ENCODE measurements at places on chromosomes 12 and 14.

GRCh38 chr12:123931686-123932321 lies 40.8 kb downstream of the CCDC92 start:
- peak; percentile 22 for DNase-seq

DNA sequence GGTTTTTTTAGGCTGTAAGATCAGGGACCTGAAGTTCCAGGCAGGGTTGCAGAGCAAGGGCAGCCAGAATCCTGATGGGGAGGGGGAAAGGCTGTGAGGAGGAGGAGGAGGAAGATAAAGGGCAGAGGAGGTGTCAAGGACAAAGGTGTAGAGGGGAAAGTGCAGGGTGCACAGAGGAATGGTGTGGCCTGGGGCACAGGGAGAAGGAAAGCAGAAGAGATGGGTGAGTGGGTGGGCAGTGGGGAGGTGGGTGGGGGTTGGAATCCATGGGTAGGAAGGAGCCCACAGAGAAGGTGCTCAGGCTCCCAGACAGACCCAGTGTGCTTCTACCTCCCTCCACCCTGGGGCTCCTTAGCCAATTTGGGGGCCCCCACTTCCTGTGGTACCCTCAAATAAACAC lies 11.2 kb downstream of the TRPV4 start:
- no peak for DNase-seq

DNA sequence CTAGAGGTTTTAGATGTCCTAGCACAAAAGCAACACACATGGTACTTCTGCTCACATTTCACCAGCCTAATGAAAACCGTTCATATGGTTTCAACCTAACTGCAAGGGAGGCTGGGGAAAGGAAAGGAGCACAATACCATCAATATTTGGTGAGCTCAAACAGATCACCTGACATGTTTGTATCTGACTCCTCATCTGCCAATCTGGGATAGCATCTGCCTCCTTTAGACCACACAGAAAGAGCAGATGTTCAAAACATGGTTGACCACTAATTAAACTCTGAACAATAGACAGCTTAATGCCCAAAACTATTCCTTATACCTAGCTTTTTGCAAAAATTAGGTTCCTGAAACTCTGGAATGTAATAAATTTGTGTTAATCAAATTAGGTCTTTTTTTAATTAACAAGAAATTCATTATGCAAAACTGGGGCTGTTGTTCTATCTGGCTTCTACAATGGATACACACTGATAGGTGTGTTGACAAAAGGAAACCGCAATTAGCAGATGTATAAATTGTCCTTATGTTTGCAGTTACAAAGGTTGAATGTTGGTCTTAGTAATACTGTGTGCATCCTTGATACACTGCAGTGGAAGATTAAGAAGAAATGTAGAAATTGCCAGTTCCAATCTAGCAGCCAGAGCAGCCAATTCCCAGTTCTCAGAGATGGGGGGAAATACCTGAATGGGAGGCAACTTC lies 89.3 kb downstream of the DUSP6 start:
- no peak for DNase-seq

GRCh38 chr12:133038118-133038709 lies 905 bp downstream of the ZNF84 start:
- no peak for DNase-seq

- no peak for DNase-seq
These were observed 85.1 kb upstream of the LRIG3 start for GRCh38 chr12:59005193-59005955.

DNA sequence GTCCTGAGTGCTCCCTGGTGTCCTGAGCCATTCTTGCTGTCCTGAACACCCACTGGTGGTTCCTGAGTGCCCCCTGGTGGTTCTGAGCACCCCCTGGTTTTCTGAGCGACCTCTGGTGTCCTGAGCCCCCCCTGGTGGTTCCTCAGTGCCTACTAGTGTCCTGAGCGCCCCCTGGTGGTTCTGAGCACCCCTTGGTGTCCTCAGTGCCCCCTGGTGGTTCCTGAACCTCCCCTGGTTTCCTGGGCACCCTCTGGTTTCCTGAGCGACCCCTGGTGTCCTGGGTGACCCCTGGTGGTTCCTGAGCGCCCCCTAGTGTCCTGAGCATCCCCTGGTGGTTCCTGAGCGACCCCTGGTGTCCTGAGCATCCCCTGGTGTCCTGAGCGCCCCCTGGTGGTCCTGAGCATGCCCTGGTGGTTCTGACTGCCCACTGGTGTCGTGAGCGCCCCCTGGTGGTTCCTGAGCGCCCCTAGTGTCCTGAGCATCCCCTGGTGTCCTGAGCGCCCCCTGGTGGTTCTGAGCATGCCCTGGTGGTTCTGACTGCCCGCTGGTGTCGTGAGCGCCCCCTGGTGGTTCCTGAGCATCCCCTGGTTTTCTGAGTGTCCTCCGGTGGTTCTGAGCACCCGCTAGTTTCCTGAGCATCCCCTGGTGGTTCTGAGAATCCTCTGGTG lies 473.1 kb downstream of the TMEM121 start:
- DNase-seq, result peak; percentile 87

DNA sequence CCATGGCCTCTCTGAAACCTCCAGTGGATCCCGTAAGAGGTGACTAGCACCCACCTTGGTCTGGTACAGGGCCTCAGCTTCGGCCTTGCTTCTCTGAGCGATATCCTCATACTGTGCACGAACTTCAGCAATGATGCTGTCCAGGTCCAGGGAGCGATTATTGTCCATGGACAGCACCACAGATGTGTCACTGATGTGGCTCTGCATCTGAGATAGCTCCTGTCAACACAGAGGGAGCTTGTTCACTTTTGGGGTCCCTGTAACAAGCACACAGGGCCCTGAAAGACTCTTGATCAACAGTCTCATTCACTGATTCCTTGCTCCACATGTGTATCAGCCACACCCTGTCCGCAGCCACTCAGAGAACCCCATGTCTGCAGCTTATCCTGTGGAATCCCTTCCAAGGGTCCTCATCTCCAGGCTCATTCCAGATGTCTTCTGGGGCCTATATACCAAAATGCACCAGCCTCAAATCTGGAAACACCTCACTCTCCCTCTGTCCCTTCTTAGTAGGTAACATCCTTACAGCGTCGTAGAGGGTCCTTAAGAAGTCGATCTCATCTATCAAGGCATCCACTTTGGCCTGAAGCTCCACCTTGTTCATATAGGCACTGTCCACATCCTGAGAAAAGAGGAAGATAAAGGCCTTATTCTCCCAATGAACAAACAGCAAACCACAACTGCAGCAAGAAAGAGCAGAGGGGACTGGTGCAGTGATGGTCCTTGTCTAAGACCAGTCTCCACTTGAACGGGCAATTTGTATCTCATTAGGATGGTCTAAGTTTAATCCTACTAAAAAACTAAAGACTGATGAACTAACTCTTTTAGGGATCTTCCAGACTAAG lies 3.5 kb downstream of the KRT3 start:
- no peak for DNase-seq

DNA sequence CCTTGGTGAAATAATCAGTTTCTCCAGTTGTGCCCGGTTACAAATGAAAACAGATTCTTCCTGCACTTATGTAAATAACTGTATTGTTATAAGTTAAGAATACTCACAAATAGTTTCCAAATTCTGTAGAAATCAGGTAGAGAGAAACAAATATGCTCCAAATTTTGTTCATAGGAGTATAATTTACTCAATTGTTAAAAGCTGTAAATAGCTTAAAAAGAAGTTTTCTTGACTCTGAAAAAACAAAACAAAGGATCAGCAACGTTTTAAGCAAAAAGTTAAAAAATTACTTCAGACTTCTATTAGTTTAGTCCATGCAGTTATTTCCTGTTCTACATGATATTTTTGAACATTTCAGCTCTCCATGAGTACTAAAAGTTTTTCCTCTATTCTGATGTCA lies 30.0 kb upstream of the SLC38A4 start:
- no peak for DNase-seq

- DNase-seq, result no peak
These were observed 43.6 kb downstream of the PTPRR start for GRCh38 chr12:70876952-70877351.

DNA sequence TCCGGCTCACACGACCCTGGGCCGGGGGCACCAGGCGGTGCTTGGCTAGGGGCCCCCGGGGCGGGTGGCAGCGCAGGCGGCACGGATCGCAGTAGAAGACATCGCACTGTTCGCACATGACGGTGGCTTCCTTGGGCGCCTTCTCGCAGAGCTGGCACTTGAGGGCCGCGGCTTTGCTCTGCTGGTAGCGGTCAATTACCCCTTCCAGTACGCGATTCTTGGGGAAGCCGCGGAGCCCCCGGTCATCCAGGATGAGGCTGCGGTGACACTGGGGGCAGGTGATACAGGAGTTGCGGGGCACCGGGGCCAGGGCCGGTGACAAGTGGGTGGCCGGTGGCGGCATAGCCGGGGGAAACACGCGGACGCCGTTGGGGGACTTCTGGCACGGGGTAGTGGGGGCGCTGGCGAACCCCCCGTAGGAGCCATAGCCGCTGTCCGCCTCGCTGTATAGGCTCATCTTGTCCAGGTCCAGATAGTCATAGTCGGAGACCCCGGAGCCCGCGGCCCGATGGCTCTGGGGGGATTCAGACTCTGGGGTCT lies 553 bp downstream of the TRIM9 start:
- DNase-seq, result no peak

GRCh38 chr14:104686624-104687517 lies 2.5 kb upstream of the INF2 start:
- no peak for DNase-seq

DNA sequence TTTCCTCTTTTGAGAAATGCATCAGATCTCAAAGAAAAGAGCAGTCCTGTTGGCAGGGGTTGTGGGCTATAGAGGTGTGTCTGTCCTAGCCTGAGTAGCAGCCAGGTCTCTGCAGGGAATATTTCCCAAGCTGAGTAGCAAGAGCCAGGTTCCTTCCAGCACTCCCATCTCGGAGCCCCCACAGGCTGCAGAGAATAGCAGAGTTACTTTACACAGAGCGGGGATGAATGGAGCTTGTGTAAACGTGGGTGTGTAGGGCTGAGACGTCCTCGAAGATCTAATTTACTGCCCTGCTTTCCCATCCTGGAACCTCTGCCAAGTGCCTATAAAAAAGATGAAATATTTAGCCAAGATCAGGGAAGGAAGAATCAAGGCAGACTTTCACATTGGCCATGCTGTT lies 156.6 kb downstream of the TSPAN9 start:
- DNase-seq, result no peak

DNA sequence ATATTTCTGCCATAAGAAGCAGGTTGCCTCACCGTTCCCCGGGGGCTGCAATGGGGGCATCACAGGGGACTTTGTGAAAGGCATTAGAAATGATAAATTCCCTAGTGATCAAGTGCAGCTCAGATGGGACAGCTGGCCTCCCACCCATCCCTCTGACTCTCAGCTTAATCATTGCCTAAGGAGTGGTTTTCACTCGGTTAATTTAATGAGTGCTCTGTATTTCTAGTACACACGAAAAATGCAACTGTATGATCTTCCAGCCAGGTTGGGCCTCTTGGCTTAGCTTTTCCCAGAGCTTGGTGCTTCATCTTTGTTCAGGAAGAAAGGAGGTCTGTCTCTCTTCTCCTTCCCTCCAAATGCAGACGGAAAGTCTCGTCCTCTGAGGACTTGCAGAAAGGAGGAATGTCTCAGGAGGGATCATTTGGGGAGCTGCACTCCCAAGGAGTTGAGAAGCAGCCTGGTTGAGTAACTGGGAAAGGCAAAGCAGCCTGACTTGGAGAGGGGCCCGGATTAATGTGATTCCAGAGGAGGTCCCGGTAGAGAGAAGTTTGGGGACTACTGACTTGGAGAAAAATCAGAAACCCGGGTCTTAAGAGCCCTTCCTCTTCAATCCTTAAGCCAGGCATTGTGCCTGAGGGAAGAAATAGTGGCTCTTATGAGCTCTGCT lies 7.2 kb downstream of the CD9 start:
- DNase-seq, result no peak

GRCh38 chr14:20478894-20479293 lies 9.7 kb downstream of the PNP start:
- no peak for DNase-seq

- no peak for DNase-seq
These were observed 59.9 kb downstream of the ZFYVE21 start for GRCh38 chr14:103775506-103775905.

DNA sequence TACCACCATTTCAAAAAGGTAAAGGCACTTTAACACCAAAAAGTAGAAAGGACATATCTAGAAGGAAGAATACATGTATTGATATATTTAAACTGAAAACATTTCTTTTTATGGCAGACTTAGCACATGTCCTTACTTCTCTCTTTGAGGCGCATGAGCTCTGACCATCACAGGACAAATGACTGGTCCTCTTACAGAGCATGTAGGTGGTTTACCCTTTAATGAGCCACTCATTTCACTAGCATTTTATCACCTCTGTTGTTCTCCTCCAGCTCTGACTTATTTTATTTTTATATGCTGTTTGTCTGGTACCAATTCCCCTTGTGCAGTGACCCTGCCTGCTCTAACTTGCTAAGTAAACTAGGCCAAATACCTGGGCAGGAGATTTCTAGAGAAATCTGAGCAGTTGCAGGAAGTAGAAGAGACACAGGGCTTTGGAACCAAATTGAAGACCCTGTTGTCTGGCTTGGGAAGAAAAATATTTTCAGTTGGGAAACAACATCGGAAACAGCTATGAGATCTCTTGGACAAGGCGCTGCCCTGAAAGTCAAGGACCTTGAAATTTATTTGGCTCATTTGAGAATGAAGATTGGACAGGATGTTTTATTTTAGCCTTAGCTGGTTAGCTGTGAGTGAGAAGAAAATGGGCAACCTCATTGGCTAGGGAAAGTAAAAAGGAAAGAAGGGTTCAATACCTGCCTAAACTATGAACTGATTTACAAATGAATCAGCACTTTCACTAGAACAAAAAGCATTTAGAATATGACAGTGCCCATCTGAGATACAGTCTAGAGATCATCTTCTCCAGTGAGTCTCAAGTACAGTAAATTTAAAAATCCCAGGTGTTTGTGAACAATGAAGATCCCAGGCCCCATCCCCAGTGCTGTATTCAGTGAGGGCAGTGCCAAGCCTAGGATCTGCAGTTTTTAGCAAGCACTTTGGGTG lies 374.4 kb downstream of the ZFP36L1 start:
- no peak for DNase-seq

DNA sequence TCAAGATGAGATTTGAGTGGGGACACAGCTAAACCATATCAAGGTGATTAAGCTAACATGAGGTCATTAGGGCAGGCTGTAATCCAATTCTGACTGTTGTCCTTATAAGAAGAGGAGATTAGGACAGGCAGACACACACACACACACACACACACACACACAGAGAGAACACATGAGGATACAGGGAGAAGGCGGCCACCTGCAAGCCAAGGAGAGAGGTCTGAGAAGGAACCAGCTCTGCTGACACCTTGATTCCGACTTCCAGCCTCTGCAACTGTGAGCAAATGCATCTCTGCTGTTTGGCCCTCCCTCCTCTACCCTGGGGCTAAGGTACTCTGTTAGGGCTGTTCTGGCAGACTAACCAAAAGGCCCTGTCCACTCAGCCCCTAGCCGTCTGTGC lies 112.5 kb upstream of the GSC start:
- DNase-seq, result no peak

- no peak for DNase-seq
These were observed 56.0 kb downstream of the MDGA2 start for GRCh38 chr14:47619392-47619791.

- DNase-seq, result no peak
These were observed 56.0 kb upstream of the HECTD1 start for GRCh38 chr14:31263485-31264133.

DNA sequence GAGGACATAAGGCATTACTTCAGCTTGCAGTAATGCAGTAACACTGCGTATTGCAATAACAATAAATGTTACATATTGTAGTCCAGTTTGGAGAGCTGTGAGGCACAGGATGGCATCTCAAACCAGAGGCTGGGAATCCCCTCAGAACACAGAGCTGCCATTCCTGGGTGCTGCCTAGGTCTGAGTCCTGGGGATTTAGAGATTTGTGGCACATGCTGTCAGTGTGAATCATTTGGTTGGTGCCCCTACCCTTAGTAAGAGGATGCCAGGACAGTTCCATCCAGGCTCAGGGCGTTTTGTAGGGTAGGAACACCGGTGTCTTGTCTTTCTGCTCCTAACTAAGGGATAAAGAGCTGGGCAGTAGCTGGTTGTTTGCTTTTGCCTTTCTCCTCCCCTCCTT lies 22.5 kb downstream of the ZFHX2 start:
- DNase-seq, result no peak
